ENCODE measurements at places on chromosomes 1 and 21. TPM values are rescaled to one million over a fixed set of nuclear protein-coding genes. Genes with fewer than 3 reads are reported as not detected.

DNA sequence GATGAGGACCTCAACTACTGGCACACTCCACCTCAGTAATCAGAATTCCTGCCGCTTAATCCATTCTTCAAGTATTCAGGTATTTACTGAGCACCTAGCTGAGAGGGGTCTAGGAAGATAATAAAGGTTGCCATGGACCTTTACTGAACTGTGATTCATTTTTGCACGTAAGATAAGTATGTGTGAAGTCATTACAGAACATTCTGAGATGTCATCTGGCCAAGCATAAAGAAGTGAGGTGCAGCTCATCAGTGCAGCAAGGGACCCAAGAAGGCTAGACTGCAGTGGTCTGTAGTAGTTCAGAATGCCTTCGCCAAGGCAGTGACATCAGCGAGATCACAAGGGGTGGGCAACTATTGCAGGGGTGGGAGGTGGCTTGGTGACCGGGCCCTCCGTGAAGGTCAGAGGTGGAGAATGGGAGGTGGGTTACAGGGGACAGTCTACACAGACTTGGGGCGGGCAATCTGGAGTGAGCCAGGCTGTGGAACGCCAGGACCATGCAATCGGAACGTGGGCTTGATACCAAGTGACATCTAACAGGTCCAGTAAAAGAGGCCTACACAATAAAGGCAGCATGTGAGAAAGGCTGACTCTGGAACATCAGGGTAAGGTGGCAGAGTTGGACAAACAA, 107.4 kb downstream of the SLC45A1 start:
- DNase-seq: no peak

DNA sequence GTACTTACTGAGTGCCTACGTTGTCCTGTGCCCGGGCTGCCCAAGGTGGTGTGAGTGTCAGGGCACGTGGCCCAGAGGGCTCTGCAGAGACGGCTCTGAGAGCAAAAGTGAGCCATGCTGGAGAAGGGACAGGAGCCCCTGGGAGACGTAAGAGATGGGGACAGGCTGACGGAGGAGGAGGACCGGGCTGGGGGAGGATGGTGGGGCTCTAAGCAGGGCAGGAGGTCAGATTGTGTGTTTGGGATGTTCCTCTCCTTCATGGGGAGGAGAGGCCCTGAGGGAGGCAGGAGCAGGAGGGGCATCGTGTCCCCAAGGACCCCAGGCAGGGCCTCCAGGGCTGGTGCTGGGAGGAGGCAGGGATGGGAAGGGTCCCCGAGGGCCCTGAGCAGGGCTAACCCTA, 158.9 kb downstream of the PCBP3 start:
- DNase-seq: no peak

- peak; percentile 39 for DNase-seq
Observed at GRCh38 chr1:200317236-200317635, 92.6 kb downstream of the ZNF281 start.

Gene CRP
- total RNA-seq: not detected

GRCh38 chr1:181777286-181777685, 284.2 kb downstream of the ZNF648 start:
- no peak for DNase-seq

DNA sequence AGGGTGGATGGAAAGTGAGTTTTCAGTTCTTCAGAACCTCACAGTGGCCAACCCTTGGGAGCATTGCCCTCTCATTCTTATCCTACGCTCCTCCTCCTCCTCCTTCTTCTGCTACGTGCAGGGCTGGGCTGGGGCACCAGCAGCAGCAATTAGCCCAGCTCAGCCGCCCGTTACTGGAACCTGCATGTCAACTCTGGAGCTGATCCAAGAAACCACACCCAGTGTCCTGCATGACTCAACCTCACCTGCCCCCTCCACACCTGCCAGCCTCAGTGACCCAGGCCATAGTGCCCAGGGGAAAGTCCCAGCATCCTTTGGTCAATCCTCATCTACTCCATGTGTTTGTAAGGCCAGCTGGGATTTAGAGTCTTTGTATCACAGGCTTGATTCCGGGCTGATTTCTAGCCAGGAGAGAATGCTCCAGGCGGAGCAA, 12.6 kb downstream of the ELF3 start:
- peak; percentile 38 for DNase-seq

GRCh38 chr1:110630839-110631663, 24.9 kb upstream of the KCNA2 start:
- DNase-seq: peak; percentile 63

Gene MIXL1
- total RNA-seq: not detected

DNA sequence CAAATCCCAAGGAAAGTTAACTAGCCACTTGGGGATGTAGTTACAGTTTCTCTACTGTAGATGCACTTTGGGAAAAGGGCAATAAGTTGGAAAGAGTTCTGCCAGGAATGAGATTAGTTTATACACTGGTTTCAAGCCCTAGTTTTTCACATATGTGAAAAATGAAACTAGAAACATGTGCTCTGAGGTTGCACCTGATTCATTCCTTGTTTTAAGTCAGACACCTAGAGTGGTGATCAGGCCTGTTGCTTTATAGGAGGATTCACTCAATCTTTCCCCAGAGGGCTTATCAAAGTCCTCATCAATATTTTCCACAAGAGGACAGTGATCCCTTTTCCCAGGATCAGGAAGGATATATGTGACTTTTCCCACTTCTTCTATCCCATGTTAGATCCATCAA, 515.9 kb upstream of the PKN2 start:
- DNase-seq: no peak

Gene ELK4
- total RNA-seq: 21.1 TPM

- DNase-seq: no peak
Observed at GRCh38 chr1:32830092-32830852, 12.8 kb downstream of the S100PBP start.

GRCh38 chr1:156437037-156437867, 63.3 kb downstream of the MEF2D start:
- DNase-seq: no peak

DNA sequence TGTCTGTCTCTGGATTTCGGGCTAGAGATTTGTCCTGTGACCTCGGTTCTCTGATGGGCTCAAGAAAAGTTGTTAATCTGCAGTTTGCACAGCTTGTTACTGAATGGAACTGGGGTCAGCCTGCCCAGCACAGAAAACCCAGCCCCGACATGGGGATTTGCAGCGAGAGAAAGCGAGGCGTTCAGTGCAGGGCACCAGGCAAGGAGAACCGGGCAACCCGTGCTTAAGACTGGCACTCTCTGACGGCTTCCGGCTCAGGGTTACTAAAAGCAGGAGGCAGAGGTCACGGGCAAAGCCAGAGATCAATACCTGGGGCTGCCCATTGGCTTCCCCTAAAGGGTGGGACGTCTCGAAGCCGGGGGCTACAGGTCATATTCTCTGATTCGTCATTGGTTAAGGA, 29.9 kb upstream of the COL6A1 start:
- no peak for DNase-seq

GRCh38 chr1:36866169-36866814, 168.0 kb downstream of the GRIK3 start:
- DNase-seq: no peak

DNA sequence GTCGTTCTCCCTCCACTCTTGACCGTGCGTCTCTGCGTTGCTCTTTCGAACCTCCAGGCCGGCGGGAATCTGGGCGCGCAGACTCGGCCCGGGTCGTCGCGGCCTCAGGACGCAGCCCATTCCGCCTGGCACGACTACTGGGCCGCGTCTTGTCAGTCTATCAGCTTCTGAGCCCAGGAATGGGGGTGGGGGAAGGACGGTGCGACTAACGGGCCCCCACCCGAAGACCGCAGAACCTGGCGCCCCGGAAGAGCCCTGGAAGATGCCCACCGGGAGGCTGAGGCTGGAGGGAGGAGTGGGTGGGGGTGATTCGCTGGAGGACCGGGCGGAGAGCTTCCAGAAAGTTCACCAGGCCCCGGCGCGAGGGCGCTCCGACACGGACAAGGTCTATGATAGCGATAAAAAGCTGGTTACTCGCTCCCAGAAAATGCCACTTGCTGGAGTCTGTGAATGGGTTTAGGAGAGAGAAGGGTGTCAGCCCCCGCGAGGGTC, 1.7 kb upstream of the DMRTA2 start:
- peak; percentile 35 for DNase-seq

GRCh38 chr1:153180556-153180955, 22.7 kb upstream of the LELP1 start:
- DNase-seq: no peak

Measured in M059J (cell line).